ENCODE measurements at places on chromosomes 16 and 17.
A peak's percentile ranks its signal among the peaks of the same experiment; 100 is the strongest.

- no peak for DNase-seq
These were observed 148.0 kb downstream of the CCDC182 start for GRCh38 chr17:57597101-57597500.

GRCh38 chr17:68613739-68614298, 12.7 kb upstream of the FAM20A start:
- peak; percentile 49 for DNase-seq

GRCh38 chr17:7312432-7313087, 2.6 kb downstream of the GPS2 start:
- DNase-seq: no peak

DNA sequence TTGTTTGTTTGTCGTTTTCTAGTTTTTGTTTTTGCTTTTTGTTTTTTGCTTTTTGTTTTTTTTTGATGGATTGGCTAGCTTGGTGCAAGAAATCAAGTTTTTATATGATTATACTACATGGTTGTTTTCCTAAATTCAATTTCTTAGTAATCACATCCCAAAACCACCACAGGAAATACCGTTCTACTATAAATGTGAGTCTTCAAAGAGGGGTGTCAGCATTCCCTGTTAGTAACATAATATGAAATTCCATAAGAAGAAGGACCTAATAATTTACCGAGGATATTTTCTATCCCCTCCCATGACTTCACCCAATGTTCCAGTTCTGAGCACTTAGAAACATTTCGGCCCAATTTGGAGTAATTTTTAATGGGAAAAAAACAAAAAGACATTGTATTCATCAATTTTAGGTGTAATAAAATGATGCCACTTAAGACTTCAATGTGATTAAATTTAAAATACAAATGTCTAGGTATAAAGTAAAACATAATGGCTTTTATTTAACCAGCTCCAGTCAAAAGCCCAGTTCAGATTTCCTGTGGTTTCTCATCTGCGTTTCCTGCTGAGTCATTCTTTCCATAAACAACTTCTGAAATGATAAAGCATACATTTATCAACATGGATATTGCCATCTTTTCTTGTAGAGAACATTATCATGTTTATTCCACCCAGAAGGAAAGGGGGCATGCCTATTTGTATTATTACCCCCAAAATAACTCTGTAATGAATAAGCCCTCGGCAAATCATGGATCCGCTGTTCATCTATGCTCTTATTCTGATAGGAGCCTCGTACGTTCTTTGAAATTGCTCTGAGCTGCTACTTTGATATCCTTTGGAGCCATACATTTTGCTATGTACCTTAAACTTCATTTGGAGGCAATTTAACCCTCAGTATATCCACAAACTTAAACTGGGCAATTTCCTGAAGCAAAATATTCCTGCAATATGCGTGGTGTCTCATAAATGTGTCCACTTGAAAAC, 28.1 kb downstream of the HSBP1 start:
- DNase-seq: no peak

DNA sequence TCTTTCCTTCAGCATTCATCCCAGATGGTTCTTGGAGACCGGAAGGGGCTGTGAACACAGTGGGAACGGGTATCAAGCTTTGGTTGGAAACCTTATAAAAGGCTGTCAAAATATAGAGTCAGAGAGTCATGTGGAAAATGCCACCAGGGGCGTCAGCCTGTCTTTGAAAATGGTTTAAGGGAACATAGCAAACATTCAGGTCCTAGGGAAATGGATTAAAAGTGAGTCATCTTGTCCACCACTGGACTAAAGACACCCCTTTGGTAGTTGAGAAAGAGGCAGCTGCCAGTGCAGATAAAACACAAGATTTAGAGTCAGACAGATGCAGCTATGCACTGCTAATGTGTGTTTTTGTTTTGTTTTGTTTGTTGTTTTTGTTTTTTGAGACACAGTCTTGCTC, 47.8 kb upstream of the BCO1 start:
- DNase-seq: no peak

GRCh38 chr16:1781758-1782407, 488 bp downstream of the SPSB3 start:
- DNase-seq: peak; percentile 60

DNA sequence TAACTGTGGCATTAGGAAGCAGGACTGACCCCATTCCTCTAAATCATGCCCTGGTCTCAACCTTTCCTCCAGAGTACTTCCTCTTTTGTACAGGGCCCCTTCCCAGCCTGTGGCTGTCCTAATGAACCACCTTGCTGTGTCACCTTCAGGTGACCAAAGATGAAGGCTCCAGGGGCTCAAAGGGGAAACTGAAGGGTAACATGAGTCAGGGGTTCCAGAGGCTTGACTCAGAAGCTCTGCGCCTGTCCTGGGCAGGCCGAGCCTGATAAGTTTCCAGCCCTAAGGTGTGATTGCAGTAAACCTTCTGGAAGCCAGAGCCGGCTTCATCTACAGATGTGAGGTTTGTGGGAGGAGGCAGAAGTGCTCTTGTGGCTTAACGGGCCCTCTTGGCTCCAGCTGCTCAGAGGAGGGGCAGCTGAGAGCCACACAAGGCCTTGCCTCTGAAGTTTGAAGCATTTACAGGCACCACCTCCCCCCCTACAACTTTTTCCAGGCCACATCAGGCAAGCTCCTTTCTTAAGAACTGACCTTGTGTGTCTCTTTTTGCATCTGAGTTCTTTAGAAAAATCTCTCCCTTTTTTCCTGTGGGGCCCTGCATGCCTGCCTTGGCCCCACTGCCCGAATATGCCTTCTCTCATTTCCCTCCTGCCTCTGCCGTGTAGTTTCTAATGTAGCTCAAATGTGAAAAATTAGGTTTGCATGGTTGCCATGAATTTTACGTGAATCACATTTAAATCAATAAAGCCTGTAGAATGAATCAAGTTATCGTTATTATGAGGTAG, 149.9 kb downstream of the CLEC16A start:
- peak; percentile 69 for DNase-seq

- DNase-seq: no peak
These were observed 20.0 kb upstream of the RNF135 start for GRCh38 chr17:30950669-30951399.

GRCh38 chr16:55513616-55514015, 4.7 kb downstream of the LPCAT2 start:
- DNase-seq: no peak

DNA sequence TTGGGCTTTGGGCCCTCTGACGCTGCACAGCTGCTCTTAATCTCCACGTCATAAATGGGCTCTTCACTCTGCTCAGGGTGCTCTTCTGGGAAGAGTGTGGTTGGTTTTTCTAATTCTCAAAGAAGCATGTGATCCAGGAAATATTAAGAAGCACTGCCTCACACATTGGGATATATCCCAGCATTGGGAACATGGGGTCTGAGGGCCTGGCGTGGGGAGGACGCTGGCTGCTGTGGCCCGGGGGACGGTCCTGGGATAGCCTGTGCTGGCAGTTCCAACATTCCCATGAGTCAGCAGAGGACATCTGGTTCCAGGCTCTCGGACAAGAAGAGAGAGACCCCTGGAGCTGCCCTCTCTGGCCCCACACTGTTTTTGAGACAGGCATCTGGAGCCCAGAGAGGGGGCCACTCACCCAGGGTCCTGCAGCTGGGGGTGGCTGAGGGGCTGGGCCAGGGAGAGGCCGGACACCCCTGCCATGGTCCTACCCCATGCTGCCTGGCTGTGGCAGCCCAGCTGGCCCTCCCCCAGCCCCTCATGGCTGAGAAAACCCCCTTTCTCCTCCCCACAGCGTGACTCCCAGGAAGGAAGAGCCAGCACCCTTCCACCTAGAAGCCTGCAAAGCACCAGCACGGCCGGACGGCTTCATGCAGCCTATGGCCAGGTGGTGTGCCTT, 58.8 kb downstream of the NT5M start:
- no peak for DNase-seq

Data from activated naive CD4-positive, alpha-beta T cell treated with anti-CD3 and anti-CD28 coated beads, Interleukin-2, amount 10 ng/mL, durations not matched to agents 7 days and 5 days (primary cell).